ENCODE measurements at places on chromosomes 5 and 9. TPM values are rescaled to one million over a fixed set of nuclear protein-coding genes. Genes with fewer than 3 reads are reported as not detected.

The FGFR4 gene
- 0.57 TPM for total RNA-seq

The SAXO1 gene
- 0.29 TPM for total RNA-seq

DNA sequence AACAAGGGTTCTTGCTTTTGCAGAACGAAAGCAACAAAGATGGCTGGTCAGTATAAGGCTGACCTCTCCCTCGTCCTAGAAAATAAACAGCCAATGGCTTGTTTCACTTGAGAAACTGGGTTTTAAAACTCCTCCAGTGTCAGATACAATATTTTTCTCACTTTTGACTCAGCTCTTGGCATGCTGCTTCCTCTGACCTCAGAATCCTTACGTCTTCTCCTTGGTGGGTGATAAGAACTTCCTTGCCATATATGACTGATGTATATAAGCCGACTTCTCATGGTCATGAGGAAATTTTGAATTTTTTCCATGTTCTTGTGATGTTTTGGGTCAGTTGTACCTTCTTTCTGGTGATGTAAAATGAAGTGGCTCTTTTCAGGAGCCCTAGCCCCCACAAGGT, 3.8 kb downstream of the ZNF618 start:
- DNase-seq = no peak

DNA sequence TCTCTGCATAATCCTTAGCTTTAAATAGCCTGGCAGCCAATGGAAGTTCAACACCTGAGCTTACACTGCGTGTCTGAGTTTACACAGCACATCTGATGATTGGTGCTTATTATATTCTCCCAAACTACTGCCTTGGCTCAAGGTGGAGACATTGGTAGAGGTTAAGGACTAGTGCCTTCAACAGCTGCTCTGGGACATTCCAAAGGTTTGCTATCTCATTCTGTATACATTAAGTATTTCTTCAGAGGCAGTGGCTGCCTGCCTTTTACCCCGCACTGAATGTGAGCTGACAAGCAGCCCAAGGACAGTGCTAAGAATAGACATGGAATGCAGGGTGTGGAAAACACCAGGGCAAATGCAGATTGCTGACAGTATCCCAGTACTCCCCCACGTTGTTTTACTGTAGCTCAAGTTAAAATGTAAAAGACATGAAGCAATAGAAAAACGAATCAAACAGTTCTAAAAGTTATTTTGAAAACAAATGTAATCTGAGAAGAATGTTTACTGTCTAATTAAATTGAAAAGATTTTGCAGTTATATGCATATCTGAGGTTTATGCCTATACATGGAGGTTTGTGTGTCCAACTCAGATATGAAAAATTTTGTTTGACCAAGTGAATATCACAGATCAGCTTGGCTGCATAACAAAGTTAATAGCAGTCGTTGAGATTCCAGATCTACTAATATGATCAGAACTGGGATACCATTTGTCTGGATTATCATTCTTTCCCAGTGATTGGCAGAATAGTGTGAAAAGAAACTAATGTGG, 1.8 kb downstream of the HSPB3 start:
- DNase-seq = no peak

GRCh38 chr5:140182803-140183367, 7.9 kb downstream of the CYSTM1 start:
- DNase-seq = no peak

- no peak for DNase-seq
Observed at GRCh38 chr5:143543358-143544255, 140.1 kb upstream of the NR3C1 start.

DNA sequence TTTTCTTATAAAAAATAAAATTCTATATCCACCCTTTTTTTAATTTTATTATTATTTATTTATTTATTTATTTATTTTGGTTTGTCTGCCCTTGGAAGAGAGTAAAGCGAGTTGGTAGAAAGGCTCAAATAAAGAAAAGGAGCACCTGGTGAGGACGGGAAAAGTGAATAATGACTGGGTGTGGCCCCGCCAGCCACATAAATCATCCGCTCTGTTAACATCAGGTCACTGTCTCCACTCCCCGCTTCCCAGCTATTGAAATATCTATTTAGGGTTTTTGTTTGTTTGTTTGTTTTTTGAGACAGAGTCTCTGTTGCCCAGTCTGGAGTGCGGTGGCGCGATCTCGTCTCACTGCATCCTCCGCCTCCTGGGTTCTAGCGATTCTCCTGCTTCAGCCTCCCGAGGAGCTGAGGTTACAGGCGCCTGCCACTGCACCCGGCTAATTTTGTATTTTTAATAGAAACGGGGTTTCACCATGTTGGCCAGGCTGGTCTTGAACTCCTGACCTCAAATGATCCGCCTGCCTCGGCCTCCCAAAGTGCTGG, 844 bp downstream of the POLR3G start:
- DNase-seq = no peak

The EQTN gene
- total RNA-seq = 0.78 TPM

GRCh38 chr9:108207561-108208165, 648.1 kb downstream of the ACTL7B start:
- no peak for DNase-seq

DNA sequence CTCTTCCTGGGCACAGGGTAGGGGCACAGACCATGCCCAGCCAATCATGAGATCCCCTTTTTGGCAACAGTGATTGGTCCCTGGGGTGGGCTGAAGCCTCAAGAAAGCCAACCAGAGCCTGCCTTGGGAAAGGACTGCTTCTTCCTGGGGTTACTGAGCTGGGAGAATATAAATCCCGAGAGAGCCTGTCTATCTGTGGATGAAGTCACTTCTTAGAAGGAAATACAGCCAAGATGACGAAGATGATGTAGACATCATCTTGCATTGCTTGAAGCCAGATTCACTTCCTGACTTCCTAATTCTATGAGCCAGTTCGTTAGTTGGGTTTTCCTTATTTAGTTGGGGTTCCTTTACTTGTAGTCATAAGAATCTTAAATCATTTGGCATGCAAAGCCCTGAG, 50.1 kb upstream of the PWWP2A start:
- no peak for DNase-seq

The ELAVL2 gene
- not detected for total RNA-seq

DNA sequence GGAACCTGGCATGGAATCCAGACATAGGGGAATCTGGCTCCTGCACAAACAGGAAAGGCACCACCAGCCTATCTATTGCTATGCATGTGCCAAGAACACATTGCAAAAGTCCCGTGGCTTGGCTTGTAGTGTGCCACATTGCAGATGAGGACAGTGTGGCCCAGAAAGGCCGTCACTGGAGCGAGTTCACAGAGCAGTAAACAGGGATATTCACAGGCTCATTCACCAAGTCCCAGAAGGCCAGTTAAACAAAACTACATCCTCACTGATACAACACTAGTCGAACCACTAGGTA, 39.6 kb upstream of the TRIM32 start:
- no peak for DNase-seq

The IL5 gene
- total RNA-seq = not detected

- DNase-seq = no peak
Observed at GRCh38 chr5:140317859-140318258, 15.0 kb upstream of the PFDN1 start.

DNA sequence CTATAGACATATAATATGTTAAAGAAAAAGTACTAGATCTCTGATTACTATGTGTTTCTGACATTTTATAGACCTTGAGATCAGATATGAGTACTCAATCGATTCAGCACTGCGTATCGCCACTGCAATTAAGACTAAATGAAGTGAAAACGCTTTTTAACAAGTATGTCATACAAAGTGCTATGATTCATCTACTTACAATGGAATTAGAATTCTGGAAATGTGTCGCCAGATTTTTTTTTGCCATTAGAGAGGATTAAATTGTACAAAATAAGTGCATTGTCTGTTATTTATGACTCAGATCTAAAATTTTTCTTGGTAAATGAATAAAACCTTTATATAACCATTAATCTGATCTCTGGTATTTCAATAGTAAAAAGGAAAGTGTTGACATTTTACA, 20.0 kb upstream of the AGGF1 start:
- DNase-seq = no peak
